Hypothalamus (tissue), 51 donors: ENCODE measurements at places on chromosomes 11 and 22.

DNA sequence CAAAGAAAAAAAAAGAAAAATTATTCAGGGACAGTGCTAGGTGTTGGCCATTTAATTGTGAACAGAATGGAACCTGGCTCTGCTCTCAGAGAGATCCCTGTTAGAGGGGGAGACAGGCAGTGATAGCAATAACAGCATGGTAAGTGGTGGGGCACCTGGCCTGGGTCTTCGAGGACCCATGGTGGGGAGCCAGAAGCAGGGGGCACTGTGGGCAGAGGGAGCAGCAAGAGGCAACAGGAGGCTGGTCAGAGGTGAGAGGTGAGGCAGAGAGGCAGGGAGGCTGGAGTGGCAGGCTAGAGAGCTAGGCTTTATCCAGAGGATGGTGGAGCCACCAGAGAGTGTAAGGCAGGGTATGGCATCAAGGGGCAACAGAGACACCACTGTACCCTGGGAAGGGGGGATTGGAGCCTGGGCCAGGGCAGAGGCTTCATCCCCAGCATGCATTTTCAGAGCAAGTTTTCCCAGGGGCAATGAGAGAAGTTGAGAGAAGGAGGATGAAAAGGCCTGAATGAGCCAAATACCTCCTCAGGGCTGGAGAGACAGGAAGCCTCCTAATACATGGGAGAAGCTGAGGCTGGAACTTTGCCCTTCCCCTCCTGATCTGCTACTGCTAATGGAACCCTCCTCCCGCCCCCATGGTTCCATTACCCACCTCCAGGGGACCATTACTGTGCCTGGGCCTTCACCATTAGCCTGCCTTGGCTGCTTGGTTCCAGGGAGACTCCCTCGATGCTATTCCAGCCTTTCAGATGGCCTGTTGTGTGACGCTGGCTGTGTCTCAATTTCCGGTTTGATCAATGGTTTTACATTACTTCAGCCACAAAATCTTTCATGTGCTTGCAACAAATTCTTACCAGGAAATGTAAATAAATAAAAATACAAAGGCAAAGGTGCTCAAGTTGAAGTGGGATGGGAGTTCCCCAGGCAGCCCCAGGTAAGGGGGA, 2.6 kb upstream of the P2RY2 start:
- no peak for DNase-seq

- no peak for DNase-seq
These were observed 52.6 kb upstream of the CD82 start for GRCh38 chr11:44512818-44513217.

- no peak for DNase-seq
These were observed 24.0 kb downstream of the TCP11L1 start for GRCh38 chr11:33063326-33063881.

GRCh38 chr11:17736930-17737817, 2.6 kb downstream of the KCNC1 start:
- DNase-seq: no peak

- no peak for DNase-seq
These were observed 5.9 kb upstream of the GRAMD4 start for GRCh38 chr22:46614025-46614931.

DNA sequence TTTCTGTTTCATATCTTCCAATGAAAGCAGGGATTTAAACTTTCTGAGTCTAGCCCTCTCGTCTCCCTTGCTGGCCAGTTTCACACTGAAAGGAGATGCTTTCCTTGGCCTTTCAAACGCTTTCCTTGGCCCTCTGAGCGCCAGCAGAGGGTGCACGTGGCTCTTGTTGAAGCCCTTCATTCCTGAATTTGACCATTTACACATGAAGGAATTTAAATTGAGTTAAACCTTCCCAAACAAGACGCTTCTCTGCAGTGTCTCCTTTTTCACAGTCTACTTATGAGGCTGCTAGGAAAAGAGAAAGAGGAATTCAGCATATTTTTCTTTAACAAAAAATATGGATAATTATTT, 21.6 kb downstream of the NNMT start:
- no peak for DNase-seq

GRCh38 chr11:32511926-32512325, 71.7 kb upstream of the EIF3M start:
- DNase-seq: no peak

- no peak for DNase-seq
These were observed 314.1 kb downstream of the CTTN start for GRCh38 chr11:70712471-70712870.

GRCh38 chr11:1317432-1317831, 8.0 kb upstream of the TOLLIP start:
- DNase-seq: no peak

DNA sequence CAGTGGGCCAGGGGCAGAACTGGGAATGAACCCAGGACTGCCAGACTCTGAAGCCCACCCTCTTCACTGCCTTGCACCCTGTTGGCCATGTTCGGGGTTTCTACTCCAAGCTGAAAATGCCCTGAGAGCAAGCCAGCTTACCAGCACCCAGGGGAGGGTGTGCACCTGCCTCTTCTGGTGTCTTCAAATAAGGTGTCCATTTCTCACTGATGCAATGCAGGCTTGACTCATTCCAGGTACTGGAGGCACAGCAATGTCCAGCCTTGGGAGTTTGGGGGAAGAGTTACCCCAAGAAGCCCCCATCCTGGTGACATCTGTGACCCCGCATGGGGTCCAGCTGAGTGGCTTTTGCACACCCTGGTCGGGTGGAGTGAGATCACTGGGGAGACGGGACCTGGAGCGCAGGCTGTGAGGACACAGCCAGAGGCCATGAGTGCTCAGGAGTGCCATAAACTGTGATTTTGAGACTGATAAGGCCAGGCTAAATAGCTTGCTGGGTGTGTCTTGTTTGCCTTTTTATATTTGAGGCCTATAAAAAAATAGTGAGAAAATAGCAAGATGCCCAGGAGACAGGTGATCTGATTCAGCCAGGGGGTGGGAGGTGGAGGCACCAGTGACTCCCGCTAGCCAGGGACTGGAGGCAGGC, 4.6 kb upstream of the CERK start:
- no peak for DNase-seq

DNA sequence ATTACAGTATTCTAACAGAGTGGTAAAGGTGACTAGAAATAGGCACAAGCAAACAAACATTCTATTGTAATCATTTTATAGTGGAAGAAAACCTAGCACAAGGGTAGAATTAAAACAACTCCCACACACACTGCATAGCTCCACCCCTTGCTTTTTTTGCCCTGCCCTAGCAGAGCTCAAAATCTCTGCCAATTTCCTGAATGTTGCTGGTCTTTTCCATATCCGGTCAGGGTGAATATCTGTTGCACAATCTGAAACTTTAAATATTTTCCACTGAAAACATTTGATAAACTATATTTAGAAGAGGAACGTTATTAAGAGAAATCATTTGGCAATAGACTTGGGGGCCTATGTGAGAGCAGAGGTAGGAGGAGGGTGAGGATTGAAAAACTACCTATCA, 2.7 kb downstream of the SPA17 start:
- DNase-seq: no peak

GRCh38 chr11:112087212-112087611, 539 bp downstream of the SDHD start:
- no peak for DNase-seq

DNA sequence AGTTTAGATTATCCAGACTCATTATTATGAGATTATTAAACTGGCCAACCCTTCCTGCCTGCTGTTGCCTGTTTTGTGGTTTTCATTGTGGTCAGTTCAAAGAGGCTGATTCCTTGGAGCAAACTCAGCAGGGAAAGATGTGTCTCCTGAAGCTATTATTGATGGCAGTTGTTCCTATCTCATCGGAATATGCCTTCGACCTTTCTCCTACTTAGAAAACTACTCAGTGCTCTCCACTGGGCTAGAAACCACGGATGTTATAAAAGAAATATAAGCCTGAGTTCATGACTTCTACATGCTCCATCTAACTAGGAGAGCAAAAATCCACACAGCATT, 80.2 kb upstream of the NAV2 start:
- DNase-seq: no peak

- no peak for DNase-seq
These were observed 65.0 kb downstream of the LRP5 start for GRCh38 chr11:68377389-68377795.

GRCh38 chr11:75537740-75538139, 12.0 kb upstream of the GDPD5 start:
- no peak for DNase-seq

- DNase-seq: peak; percentile 43
These were observed 101.1 kb upstream of the PITPNB start for GRCh38 chr22:28019881-28020861.

DNA sequence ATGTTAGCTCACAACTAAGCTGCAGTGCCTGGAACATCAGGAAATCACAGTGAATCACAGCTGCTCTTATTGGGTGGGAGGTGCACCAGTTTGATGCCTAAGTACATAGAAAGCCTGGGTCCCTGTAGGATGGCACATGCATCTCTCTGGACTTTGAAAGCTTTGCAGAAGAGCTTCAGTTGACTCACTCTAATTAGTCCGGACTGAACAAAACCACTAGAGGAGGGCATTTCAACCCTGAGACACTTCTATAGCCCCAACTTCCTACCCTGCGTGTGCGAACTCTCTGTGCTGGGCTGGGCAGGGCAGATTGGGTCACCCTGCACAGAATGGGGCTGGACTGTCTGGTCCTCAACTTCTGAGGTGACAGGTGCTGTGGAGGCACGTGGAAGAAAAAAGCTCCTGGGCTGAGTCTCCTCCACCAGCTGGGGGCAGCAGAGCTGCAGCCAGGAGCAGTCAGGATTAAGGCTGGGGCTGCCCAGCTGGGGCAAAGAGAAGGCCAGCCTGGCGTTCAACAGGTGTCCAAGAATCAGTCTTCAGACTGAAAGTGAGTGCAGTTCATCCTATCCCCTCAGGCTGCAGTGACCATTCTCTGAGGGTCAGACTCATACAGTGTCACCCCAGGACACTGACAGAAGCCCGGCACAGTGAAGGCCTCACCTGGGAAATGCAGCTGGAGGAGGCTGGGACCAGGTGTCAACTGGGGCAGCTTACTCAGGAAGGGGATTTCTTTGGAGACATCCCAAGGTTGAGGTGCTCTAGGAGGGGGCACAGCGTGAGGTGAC, 22.1 kb downstream of the GGTLC2 start:
- DNase-seq: no peak

DNA sequence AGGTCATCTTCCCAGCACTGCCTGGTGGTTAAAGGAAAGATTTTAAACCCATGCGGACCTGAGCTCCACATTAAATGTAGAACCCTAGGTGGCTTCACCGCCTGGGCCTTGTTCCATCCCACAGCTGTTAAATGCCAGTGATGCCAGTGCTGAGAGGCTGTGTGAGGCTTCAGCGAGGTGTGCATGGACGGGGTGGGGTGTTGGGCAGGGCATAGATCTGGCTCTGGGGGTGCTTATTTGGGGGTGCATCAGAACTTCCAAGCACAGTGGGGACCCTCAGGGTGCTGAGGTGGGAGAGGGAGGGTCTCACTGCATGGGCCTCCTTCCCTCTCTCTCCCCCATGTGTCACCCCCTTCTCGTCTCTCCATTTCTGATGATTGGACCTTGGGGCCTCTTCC, 90.1 kb upstream of the B3GAT1 start:
- no peak for DNase-seq

- no peak for DNase-seq
These were observed 10.0 kb upstream of the CCDC83 start for GRCh38 chr11:85845124-85845631.
